ENCODE measurements at places on chromosomes 11 and 22.

DNA sequence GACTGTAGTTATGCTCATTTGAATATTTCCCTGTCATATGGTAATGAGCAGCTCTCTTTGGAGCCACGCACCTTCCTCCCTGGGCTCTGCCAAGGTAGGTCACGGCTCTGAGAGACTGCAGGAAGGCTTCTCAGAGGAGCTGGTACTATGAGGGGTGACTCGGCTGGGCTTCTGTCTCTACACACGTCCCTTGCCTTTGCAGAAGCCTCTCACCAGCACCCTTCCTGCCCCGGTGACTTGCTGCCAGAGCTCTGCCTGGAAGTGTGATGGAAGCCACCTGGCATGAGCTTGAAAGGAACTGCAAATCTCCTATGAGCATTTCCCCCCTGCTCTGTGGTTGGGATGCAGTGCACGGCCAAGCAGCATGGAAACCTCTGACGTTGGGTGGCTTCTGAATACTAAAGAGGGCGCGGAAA is 74.2 kb downstream of the KIRREL3 start:
- no peak for DNase-seq

GRCh38 chr11:15744693-15745092 is 611.7 kb downstream of the SOX6 start:
- DNase-seq, result no peak

- DNase-seq, result no peak
Observed at GRCh38 chr22:40479126-40479800, 108.9 kb downstream of the SGSM3 start.

- no peak for DNase-seq
Observed at GRCh38 chr11:1746511-1746931, 3.9 kb downstream of the IFITM10 start.

DNA sequence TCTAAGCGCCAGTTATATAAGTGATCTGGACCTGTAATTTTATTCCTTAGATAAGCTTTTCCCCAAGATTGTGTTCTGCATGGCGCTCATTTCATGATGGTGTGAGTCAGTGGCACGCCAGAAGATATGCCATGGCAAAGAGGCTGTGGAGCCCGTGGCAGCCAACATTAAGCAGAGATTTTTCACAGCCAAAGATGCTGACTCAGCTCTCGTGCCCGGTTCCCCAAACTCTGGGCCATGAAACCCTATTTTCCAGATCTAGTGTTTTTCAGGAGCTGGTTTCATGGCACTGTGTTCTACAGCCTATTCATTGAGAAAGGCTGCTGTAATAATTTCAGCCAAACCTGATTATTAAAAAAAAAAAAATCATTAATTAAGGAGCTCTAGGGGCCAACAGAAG is 15.4 kb upstream of the LINC01488 start:
- no peak for DNase-seq

DNA sequence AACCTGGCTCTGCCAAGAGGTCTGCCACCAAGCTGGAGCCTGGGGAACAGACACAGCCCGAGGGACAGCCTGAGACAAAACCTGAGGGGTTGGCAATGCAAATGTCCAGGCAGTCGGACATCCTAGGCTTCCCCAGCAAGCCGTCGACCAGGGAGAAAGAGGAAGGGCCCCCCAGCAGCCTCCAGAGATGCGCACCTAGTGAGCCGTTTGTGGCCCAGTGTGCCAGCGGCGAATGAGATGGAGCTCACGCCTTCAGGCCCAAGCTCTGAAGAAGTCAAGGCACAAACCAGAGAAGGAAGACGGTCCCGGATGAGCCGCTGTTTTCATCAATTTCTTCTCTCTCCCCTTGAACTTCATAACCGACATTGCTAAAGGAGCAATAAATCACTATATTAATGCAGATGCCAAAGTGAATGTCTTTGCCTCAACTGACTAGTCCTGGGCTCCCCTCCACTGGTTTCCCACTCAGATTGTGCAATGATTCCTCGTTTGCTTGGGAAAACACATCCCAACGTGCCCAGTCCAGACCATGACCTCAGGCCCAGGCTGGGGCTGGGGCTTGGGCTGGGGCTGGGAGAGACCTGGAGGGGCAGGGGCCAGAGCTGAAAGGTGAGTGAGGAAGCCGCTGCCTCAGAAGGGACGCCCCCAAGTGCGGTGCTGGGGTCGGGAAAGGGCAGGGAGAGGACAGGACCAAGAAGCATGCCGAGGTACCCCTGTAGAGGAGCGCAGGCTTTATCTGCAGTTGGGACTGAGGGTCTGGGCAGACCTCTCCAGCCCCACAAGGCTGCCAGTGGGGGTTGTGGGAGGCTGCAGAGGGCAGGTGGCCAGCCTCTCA is 3.5 kb upstream of the DGCR2 start:
- no peak for DNase-seq

DNA sequence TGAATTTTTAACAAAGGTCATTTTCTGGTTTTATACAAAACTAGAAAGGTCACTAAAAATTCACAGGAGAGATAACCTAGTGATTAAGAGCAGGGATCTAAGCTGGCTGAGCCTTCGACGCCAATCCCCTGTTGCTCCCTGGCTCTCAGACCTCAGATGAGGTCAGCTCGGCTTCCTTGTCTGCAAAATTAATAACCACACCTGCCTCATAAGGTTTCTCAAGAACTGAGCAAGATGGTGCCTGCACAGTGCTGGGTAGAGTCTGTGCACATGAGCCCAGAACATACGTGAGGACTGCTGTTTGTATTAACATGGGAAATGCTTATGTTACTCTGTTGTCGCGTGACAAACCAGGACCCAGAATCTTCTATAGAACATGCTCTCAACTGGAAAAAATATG is 24.4 kb upstream of the CD5 start:
- no peak for DNase-seq

All from CD4-positive, alpha-beta T cell treated with Interleukin-12 subunit alpha and Interleukin-12 subunit beta, for 1 hour (primary cell).